Mucosa of descending colon (tissue), 3 donors: ENCODE measurements at places on chromosomes 7 and 10. TPM values are rescaled to one million over a fixed set of nuclear protein-coding genes. Genes with fewer than 3 reads are reported as not detected.

DNA sequence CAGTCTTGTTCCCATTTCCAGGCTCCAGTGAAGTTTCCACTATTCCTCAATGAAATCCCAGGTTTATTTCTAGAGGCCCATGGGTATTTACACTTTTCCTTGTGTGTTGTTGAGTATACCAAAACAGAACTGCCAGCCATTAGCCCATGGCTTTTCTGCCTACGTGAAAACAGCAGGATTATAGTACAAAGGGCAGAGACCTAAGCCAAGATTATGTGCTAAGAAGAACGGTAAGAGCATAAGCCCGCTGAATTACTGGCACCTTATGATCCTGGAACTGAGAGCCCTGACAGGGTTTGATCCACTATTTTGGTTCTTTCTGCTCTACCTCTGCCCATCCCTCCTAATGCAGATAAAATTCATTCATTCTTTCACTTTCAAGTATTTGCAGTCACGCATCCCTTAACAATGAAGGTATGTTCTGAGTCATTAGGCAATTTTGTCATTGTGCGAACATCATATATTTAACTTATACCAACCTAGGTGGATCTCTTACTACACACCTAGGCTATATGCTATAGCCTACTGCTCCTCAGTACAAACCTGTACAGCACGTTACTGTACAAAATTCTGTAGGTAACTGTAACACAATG, 16.0 kb downstream of the SEMA3C start:
- DNase-seq = no peak

The PLA2G12B gene
- 10.7 TPM for total RNA-seq

DNA sequence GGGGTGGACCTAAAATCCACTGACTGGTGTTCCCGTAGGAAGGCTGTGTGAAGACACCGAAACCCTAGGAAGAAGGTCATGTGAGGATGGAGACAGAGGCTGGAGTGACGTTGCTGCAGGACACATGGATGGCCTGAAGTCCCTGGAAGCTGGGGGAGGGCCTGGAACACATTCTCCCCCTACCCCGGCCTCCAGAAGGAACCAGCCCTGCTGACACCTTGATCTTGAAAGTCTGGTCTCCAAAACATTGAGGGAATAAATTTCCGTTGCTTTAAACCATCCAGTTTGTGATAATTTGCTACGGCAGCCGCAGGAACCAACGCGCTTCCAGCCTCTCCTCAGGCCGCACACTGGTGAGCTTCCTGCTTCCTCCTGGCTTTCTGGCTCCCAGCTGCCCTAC, 288.2 kb downstream of the GLRX3 start:
- DNase-seq = no peak

The MLXIPL gene
- total RNA-seq = 15.1 TPM

- peak; percentile 19 for DNase-seq
These were observed 46.6 kb upstream of the COL1A2 start for GRCh38 chr7:94348142-94348541.

DNA sequence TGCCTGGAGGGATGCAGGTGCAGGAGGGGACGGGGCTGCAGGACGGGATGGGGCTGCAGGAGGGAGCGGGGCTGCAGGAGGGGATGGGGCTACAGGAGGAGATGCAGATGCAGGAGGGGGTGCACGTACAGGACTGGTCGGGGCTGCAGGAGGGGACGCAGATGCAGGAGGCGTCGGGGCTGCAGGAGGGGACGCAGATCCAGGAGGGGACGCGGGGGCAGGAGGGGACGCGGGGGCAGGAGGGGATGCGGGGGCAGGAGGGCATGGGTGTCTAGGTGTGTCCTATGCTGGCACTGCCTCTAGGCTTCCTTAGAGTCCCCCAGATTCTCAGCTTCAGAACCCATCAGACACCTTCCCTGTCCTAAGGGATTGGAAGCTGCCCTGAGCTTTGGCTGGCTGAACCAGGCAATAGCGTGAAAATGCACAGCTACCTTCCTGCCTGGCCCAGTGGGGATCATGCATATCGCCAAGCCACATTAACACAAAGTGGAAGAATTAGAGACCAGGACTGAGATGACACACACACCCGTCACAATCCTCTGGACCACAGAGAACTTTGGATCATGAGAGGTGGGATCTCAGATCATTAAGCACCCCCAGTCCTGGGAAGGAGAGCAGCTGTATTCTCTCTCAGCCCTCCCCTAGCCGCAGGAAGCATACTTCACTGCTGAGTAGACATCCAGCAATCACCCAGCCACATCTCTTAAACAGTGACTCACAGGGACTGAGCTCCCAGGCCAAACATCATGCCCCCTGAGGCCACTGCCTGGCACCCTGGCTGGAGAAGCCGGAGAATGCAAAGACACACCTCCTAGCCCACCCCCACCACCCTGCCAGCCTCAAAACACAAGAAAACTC, 67.3 kb downstream of the VWA2 start:
- no peak for DNase-seq

The GIMAP6 gene
- total RNA-seq = 13.2 TPM

The TMEM273 gene
- 12.7 TPM for total RNA-seq

GRCh38 chr7:90723233-90723632, 127.1 kb downstream of the CDK14 start:
- no peak for DNase-seq

The HOXA6 gene
- total RNA-seq = 20.5 TPM

GRCh38 chr7:36395171-36395894, 5.7 kb downstream of the ANLN start:
- DNase-seq = no peak

GRCh38 chr7:156578978-156579430, 61.6 kb upstream of the RNF32 start:
- DNase-seq = no peak

The PHYHIPL gene
- total RNA-seq = 3.1 TPM

DNA sequence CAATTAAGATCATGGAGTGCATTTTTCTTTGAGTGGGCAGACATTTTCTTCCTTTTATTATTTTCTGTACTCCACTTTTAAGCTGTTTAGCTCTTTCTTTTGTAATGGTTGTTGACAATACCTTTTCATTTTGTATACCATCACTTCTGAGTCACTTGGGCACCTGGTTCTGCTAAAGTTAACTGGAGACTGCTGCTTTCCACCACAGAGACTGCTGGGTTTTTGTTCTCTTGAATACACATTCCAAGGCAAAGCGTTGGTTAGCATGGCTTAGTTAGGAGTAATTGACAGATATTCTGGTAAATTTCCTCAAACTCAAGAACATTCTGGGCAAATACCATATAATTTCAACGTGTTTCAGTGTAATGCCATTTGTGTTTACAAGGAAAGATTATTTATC, 541.9 kb upstream of the CELF2 start:
- no peak for DNase-seq

DNA sequence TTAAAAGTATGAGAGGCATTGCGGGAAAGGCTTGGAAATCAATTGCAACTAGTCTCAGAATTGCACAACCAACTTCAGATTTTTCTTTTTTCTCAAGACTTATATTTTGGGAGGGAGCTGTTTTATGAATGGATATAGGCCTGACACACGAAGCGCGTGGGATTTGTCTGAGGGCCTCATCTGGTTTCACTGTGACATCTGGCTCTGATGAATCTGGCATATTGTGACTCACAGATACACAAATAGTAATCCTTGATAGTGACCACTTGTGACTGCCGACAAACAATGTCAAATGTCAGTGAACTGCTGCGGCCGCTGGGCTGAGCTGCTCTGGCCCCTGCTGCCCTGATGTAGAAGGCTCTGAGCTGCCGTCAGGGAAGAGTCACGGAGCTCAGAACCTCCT, 655.1 kb downstream of the INHBA start:
- DNase-seq = peak; percentile 17

The WDR11 gene
- total RNA-seq = 44.5 TPM

DNA sequence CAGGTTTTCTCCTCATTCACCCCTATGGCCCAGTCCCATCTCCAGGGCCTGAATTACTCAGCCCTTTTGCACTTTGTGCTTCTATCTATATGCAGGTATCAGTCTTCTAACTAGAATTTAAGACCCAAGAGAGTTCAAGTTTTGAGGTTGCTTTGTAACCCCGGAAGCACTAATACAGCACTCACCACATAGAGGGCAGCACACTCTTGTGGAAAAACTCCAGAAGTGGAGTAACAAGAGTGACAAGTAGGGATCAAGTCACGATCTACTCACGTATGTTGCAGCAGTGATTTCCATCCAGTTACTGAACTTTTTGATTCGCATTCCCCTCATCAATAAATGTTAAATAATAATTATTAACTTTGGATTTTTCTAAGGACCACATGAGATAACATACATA, 151.0 kb downstream of the CHCHD3 start:
- DNase-seq = no peak

DNA sequence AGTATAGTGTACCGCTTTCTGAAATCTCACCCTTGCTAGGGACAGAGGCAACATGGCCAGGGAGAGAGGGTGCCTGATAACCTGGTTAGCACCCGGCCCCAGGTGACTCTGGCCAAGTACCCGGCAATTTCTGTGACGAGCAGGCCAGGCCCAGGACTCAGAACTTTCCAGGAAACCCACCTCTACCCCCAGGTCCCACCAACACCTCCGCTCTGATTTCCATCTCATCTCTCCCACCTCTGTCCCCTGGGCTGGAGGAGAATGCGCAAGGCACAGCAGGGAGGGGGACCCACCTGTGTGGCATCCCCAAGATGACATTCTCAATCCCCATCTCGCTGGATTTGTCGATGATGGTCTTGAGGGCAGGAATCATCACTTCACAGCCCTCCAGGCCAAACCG, 11.6 kb downstream of the OGDHL start:
- no peak for DNase-seq

- DNase-seq = no peak
These were observed 81.4 kb downstream of the ABLIM1 start for GRCh38 chr10:114576716-114577115.

DNA sequence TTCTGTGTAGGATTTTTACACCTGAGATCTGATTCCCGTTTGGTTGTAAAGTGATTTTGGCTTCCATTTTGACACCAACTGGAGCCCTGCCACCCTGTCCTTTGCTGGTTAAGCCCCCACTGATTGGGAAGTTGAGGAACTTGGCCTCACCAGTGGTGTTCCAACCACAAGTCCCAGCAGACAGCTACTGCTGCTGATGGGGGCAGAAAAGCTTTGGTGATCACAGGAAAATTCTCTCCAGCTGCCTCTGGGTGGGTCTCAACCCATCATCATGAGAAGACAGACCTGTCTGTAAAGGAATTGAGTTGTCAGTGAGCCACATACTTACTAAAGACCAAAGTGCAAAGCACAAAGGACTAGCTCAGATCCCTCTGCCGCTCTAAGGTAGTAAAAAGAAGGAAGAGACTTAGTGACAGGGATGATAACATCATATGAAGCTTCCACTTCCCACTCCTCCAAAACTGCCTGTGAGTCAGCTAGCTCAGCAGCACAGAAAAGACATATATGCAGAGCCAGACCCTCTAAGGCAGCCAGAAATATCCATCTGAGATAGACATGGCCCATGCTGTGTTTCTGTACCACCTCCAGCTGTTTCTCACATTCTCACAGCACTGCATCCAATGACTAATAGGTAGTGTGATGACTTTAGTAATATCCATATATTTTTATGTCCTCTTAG, 22.4 kb upstream of the LRRC17 start:
- no peak for DNase-seq

- peak; percentile 46 for DNase-seq
These were observed 63.4 kb downstream of the HPSE2 start for GRCh38 chr10:99172128-99172738.

DNA sequence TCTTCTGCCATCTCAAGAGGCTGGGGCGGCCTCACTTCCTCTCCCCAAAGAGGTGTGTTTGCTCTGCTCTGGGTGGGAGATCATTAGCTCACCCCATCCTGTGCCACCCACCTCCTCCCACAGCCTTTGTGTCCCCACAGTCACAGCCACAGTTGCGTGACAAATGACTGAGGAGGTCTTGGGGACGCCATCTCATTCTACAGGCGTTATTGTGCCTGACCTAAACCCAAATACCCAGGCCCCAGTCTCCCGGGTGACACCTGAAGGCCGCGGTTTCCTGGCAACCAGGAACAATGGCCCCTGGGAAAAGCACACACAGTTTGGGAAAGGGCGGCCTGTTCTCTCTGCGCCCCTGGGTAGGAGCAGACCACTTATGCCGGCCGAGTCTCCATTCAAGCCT, 51.6 kb downstream of the SLIT1 start:
- no peak for DNase-seq

The TDRD1 gene
- 0.06 TPM for total RNA-seq

DNA sequence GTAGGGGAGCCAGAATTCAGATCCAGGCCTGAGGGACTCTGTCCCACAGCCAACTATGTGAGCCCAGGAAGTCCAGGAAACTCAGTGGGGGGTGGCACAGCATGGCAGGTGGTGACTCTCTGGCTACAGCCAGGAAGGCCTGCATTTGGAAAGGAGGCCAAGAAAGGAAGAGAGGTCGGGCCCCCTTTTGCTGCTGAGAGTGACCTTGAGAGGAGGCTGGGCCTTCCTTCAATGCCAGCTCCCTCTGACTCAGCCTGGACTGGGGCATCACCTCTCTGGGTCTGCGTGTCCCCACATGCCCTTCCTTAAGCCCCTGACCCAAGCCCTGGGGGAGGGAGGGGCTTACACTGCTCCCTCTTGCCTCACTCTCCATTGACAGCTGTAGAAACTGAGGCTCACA, 6.4 kb upstream of the MYL10 start:
- no peak for DNase-seq

The RARRES2 gene
- total RNA-seq = 98.9 TPM

- DNase-seq = no peak
These were observed 718 bp upstream of the UMAD1 start for GRCh38 chr7:7639847-7640220.

The PALD1 gene
- 1.9 TPM for total RNA-seq

The STARD3NL gene
- total RNA-seq = 24.7 TPM

The GGCT gene
- 32.8 TPM for total RNA-seq

DNA sequence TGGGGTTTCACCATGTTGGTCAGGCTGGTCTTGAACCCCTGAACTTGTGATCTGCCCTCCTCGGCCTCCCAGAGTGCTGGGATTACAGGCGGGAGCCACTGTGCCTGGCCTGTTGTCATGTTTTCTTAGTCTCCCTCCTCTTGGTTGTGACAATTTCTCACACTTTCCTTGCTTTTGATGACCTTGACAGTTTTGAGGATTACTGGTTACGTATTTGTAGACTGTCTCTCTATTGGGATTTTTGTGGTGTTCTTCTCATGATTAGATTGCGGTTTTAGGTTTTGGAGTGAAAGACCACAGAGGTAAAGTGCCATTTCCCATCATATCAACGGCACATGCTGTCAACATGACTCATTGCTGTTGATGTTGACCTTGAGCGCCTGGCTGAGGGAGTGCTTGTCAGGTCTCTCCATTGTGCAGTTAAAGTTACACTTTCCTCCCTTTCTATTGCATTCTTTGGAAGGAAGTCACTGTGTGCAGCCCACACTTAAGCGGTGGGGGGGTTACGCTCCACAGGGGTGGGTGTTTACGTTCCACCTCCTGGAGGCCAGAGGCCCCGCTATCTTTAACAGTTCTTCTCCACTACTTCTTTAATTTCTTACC, 10.8 kb downstream of the NEURL1 start:
- DNase-seq = no peak

GRCh38 chr7:28408105-28408959, 4.0 kb upstream of the CREB5 start:
- peak; percentile 24 for DNase-seq
